ENCODE measurements at places on chromosomes 16 and 17. TPM values are rescaled to one million over a fixed set of nuclear protein-coding genes. Genes with fewer than 3 reads are reported as not detected.

KRTAP17-1 gene
- total RNA-seq, result not detected

UMOD gene
- not detected for total RNA-seq

OR1G1 gene
- not detected for total RNA-seq

GLYR1 gene
- total RNA-seq, result 39.9 TPM

PTGES3L gene
- 1.2 TPM for total RNA-seq

JUP gene
- total RNA-seq, result 131 TPM

VASN gene
- 7.5 TPM for total RNA-seq

WWOX gene
- total RNA-seq, result 11.9 TPM

PIMREG gene
- 53.2 TPM for total RNA-seq

KRT33B gene
- total RNA-seq, result not detected

SEPTIN12 gene
- not detected for total RNA-seq

OTOP2 gene
- 0.06 TPM for total RNA-seq

RHBDL1 gene
- 0.35 TPM for total RNA-seq

ADGRG3 gene
- 0.36 TPM for total RNA-seq

CTRB2 gene
- total RNA-seq, result not detected

CIBAR2 gene
- not detected for total RNA-seq

FGF11 gene
- total RNA-seq, result 1.1 TPM

SUZ12 gene
- total RNA-seq, result 32.2 TPM

UTS2R gene
- total RNA-seq, result not detected

PMM2 gene
- total RNA-seq, result 90.3 TPM

MYO15A gene
- 0.58 TPM for total RNA-seq

CDH8 gene
- total RNA-seq, result 0.60 TPM

MYO1C gene
- 139 TPM for total RNA-seq

CBLN1 gene
- 0.40 TPM for total RNA-seq

ANKRD40CL gene
- not detected for total RNA-seq

KRTAP2-3 gene
- total RNA-seq, result not detected

KCNAB3 gene
- total RNA-seq, result 3.1 TPM

TERB1 gene
- not detected for total RNA-seq

FAM20A gene
- total RNA-seq, result 0.18 TPM

CLDN7 gene
- total RNA-seq, result 0.97 TPM
